Hepatocyte (in vitro differentiated cells): ENCODE measurements at places on chromosomes 12 and 14. TPM values are rescaled to one million over a fixed set of nuclear protein-coding genes. Genes with fewer than 3 reads are reported as not detected.

Gene CD69
- total RNA-seq = 0.07 TPM in 1 of 2 replicates, not detected in the other

Gene MGP
- 115 and 117 TPM in 2 replicates for total RNA-seq

Gene AQP5
- 1.2 and 1.3 TPM in 2 replicates for total RNA-seq

Gene SRGAP1
- total RNA-seq = 10.8 and 18.9 TPM in 2 replicates

Gene ASCL4
- total RNA-seq = 0.08 and 0.30 TPM in 2 replicates

Gene CRIP2
- total RNA-seq = 8.3 and 11.3 TPM in 2 replicates

Gene PIWIL1
- total RNA-seq = not detected in 2 replicates

Gene TAPBPL
- 8.2 and 11.7 TPM in 2 replicates for total RNA-seq

Gene KRT83
- total RNA-seq = not detected in 2 replicates

Gene PTHLH
- total RNA-seq = 1.8 and 4.5 TPM in 2 replicates
